Mesenteric fat pad (tissue), 1 donor: ENCODE measurements at places on chromosomes 11 and 22. TPM values are rescaled to one million over a fixed set of nuclear protein-coding genes. Genes with fewer than 3 reads are reported as not detected.

GRCh38 chr11:41222236-41222635 lies 237.2 kb downstream of the LRRC4C start:
- no peak for DNase-seq

- no peak for DNase-seq
Measured at GRCh38 chr22:36259615-36260300, 6.8 kb downstream of the APOL1 start.

- DNase-seq: no peak
Measured at GRCh38 chr22:19983741-19984140, 32.9 kb downstream of the ARVCF start.

- DNase-seq: no peak
Measured at GRCh38 chr11:48000432-48000831, 20.1 kb downstream of the PTPRJ start.

- DNase-seq: no peak
Measured at GRCh38 chr11:63939397-63939891, 642 bp downstream of the NAA40 start.

DNA sequence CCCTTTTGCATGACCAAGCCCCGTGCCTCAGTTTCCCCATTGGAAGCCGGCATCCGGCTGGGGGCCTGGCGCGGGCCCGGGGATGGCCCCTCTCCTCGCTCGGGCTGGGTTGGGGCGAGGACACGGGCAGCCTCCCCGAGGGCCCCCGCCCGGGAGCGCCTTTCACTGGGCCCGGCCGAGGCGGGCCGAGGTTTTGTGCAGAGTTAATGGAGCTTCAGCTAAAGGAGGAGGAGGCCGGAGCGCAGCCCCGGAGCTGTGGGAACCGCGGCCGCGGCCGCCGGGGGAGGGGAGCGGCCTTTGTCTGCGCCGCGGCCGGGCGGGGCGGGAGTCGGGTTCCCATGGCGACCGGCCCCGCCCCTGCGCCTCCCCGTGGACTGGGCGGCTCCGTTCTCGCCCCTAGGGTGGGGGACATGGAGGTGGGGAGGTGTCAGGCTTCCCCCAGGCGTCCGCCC lies 1.4 kb upstream of the MAPK11 start:
- no peak for DNase-seq

Gene ARAP1
- total RNA-seq: 80.6 TPM
